ENCODE measurements at places on chromosomes 13 and 19. TPM values are rescaled to one million over a fixed set of nuclear protein-coding genes. Genes with fewer than 3 reads are reported as not detected.
A peak's percentile ranks its signal among the peaks of the same experiment; 100 is the strongest.

- DNase-seq = no peak
These were observed 503.4 kb downstream of the TBC1D4 start for GRCh38 chr13:74978591-74978990.

DNA sequence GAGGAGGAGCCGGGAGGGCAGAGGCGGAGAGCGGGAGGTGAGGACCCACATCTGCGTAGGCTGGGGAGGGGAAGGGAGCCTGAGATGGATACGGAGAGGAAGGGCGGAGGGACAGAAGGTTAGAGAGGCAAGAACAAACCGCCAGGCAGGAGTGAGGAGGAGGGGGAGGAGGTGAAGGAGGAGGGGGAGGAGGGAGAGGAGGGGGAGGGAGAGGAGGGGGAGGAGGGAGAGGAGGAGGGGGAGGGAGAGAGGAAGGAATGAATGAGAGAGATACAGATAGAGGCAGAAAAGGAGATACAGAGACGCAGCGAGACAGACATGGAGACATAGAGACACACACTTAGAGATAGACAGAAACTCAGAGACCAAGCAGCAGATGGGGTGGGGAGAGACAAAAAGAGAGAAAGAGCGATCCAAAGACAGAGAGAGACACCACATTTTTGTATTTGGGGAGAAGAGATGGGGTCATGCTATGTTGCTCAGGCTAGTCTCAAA lies 782 bp upstream of the CA11 start:
- DNase-seq = no peak

- no peak for DNase-seq
These were observed 13.3 kb downstream of the ELL start for GRCh38 chr19:18508585-18508984.

- no peak for DNase-seq
These were observed 182.5 kb downstream of the POU4F1 start for GRCh38 chr13:78420814-78421213.

DNA sequence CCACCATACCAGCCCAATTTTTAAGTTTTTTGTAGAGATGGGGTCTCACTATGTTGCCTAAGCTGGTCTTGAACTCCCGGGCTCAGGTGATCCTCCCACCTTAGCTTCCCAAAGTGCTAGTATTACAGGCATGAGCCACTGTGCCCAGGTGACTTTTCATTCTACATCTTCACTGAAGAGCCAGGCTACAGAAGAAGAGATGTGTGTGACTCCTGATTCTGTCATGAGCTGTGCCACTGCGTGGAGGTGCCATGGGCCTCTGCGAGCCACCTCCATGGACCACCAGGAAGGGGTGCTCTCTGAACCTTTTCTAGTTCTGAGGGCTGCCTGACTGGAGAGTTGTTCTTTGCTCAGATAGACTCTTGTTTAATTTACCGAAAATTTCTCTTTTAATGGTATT lies 56.6 kb upstream of the RANBP3 start:
- DNase-seq = no peak

Gene FAM98C
- 27.3 TPM for total RNA-seq

Gene CGB2
- total RNA-seq = not detected

- DNase-seq = no peak
These were observed 98.3 kb downstream of the SLITRK5 start for GRCh38 chr13:87769445-87769844.

DNA sequence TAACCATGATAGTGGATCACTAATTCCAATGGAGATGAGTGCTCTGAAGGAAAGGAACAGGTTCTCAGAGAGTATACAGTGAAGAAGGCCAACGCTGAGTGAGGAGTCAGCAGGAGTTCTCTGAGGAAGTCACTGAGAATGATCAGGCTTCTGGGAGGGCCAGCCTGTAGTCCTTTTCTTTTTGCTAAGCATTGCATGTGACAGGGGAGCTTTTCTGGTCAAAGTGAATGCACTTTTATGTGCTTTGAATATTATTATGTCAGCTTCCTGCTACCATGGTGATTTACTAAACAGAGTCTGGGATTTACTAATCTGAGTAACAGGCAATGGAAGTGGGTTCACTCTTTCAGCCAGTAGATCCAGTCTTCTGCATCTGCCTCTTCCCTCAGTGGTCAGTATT lies 81.1 kb upstream of the SERP2 start:
- peak; percentile 21 for DNase-seq
